T-helper 1 cell (primary cell): ENCODE measurements at places on chromosomes 7 and 10.
A peak's percentile ranks its signal among the peaks of the same experiment; 100 is the strongest.

DNA sequence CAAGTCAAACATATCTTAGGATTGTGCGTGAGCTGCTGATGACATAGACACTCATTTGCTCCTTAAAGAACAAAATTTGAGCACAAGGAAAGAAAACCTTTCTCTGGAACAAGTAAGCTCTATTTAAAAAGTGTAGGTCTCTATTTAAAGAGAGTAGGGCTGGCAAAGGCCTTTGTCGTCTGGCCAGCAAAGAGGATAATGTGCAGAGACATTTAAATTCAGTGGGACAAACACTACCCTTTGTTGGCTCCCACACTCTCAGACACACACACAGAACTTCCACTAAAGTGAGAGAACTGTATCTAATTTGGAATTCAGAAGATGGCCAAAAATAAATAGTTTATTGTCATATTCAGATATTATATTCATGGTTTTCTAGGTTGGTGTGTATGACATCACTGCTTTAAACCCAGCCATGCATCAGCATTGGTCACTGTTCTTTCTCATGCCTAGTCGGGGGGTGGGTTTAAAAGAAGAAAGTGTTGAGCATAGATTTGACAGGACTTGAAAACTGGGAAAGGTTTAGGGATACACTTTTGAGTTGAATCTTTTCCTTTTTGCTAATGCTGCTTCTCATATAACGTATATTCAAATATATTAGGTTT lies 49.5 kb upstream of the HDAC9 start:
- DNase-seq, result no peak

GRCh38 chr7:25726781-25727311 lies 425.2 kb upstream of the NFE2L3 start:
- no peak for DNase-seq

GRCh38 chr10:128297709-128298378 lies 171.6 kb upstream of the MKI67 start:
- DNase-seq, result no peak

DNA sequence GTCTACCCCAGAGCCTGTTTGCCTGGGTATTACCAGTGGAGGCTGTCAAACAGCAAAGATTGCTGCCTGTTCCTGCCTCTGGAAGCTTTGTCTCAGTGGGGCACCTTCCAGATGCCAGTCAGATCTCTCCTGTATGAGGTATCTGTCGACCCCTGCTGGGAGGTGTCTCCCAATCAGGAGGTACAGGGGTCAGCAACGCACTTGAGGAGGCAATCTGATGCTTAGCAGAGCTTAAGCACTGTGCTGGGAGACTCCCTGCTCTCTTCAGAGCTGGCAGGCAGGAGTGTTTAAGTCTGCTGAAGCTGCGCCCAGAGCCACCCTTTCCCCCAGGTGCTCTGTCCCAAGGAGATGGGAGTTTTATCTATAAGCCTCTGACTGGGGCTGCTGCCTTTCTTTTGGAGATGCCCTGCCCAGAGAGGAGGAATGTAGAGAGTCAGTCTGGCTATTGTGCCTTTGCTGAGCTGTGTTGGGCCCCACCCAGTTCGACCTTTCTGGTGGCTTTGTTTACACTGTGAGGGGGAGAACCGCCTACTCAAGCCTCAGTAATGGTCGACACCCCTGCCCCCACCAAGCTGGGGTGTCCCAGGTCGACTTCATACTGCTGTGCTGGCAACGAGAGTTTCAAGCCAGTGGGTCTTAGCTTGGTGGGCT lies 62.2 kb downstream of the PPP1R9A start:
- no peak for DNase-seq

DNA sequence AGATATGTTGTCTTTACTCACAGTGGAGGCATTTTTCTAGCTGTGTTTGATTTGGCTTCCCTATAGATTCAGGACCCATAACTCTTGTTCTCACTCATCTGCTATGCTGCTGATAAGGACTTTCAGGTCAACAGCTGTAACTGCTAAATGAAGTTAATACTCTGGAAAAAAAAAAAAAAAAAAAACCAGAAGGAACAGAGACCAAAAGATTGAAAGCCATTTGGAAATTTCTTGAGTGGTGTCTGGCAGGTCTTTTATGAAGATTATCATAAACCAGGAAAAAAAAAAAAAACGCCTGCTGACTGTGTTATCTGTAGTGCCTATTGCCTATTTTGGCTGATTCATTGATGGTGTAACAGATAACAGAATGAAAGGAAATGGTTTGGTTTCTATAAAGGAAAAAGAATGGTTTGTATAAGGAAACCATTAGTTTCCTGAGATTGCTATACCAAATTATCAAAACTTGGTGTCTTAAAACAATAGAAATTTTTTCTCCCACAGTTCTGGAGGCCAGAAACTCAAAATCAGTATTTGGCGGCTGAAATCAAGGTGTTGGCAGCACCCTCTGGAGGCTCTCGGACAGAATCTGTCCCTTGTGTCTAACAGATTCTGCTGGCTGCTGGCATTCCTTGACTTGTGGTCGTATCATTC lies 60.5 kb upstream of the BET1 start:
- no peak for DNase-seq

GRCh38 chr10:105063796-105064195 lies 422.7 kb downstream of the SORCS3 start:
- no peak for DNase-seq

GRCh38 chr7:74525881-74526280 lies 72.2 kb downstream of the GTF2IRD1 start:
- DNase-seq, result no peak

GRCh38 chr10:75137533-75138438 lies 26.3 kb downstream of the SAMD8 start:
- no peak for DNase-seq

DNA sequence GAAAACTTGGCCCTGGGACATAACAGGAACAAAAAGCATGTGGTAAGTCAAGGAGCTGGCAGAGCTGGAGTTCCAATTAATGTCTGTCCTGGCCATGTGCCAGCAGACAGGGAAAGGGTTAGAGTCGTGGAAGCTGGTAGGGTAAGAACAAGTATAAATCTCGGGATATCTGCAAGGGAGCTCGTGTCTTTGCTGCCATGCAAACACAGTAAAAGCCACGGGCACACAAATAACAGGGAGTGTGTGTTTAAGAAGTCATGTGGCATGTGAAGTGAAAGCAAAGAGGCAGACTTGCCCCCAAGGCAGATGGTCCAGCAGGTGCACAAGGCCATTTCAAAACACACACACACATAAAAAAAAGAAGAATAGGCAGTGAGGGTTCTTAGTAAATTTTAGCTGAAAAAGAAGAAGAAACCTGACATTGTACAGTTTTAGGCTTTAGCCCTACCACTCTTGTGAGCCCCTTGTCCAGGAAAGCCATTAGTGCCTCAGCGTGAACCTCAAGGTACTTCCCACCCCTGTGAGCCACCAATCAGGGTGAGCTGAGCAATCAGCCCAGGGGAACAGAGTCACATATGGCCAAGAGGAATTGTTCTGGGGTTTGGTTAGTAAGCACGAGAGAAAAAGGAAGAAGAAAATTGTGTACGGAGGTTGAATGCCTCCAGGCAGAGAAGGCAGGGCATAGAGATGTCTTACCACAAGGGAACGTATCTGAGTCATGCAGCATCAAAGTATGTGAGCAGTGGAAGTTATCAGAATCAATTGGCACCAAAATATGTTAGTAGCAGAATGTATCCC lies 32.8 kb upstream of the ARHGAP12 start:
- DNase-seq, result no peak

DNA sequence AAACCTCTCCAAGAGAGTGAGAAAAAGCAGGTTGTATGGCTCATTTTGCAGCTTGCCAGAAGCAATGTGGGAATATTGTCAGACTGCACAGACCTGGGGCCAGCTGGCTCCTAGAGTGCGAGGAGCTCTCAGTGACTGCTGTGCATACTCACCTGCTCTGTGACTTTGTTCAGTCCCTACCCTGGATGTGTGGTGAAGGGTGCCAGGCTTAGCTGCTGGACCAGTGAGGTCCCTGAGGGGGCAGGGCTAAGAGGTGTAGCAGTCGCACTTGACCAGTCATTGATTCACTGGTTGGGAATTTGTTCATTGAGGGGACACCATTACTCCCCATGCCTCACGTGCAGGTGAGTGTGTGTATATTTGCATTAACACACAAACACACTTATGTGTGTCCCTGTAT lies 60.1 kb downstream of the IKZF1 start:
- DNase-seq, result no peak

GRCh38 chr7:113731571-113731970 lies 187.2 kb downstream of the PPP1R3A start:
- no peak for DNase-seq

DNA sequence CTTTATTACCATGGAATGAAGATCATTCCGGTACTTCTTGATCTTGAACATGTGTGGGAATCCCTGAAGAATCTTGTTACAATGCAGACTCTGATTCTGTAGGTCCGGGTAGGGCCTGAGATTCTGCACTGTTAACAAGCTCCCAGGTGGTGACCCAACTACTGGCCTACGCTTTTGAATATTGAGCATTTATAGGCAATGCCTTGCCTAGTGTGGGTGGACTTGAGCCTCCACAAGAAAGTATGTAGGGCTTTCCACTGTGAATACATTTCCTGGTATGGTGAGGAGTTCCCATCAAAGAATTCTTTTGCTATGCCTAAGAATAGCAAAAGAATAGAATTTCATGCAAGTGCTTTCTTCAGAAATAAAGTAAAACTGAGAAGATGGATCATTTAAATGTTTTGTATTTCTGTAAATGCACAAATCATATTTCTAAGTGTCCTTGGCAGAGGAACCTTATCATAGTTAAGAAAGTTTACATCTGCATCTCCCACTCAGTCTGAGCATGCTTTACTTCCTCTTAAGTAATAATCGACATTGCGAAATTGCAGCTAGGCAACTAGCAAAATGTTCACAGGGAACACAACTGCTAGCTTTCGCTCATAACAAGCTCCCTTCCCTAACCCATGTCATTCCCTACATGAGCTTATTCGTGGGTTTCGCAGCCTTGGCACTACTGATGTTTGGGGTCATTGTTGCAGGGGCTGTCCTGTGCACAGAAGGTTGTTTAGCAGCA lies 71.4 kb downstream of the AHR start:
- DNase-seq, result no peak

DNA sequence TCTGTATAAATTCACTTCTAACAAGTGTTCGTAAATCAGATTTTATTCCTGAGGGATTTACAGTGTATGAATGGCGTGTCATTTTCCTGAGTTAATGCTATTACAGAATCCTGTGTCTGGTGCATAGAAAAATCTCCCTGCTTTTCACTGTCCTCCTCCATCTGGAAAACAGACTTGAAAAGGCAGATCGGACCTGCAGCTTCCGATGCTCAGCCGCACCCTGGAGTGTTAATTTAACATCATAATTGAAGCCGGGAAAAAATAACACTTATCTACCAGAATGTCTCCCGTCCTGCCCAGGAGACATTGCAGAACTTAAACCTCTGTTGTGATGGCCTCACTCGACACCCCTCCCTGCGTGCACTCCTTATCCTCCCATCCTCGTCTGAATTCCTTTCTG lies 442.1 kb upstream of the FOXK1 start:
- no peak for DNase-seq

- peak; percentile 14 for DNase-seq
Observed at GRCh38 chr7:116525298-116525912, 569 bp downstream of the CAV1 start.
